ENCODE measurements at places on chromosomes 4 and X.

DNA sequence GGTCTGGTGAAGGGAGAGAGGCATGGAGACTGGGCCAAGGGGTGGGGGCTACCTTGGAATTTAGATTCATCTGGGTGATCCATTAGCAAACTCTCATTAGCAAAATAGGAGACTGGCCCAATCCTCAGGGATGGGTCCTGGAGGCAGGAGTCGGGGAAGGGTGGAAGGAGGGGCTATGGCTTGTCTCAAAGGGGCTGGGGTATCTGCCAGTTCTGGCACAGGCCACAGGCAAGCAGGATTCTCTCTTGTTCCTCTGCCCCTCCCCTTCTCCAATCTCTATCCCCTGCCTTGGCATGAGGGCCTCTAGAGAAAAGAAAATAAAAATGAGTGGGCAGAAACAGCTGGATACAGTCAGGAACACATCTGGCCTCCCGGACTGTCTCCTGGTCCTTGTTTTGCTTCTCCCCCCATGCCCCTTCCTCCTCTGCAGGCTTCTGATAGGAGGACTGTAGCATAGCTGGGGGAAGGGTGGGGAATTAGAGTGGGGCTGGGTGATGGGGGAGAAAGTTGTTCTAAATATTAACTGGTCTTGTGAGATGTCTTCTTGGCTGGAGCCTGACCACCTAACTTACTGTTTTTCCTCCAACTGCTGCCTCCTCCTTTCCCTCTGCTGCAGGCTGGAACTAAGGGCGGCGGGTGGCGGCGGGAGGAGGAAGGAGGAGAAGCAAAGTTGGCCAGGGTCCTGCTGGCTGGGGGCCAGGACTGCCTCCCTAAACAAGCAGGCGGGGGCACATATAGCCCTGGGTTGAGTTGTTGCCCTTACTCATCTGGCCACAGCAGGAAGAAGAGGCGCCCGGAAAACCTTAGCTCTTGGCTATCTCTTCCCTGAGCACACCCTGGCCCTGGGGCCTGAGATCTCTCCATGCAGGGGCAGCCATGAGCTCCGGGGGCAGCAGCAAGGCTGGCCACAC is 53.3 kb upstream of the LAS1L start:
- no peak for DNase-seq

- DNase-seq, result no peak
These were observed 113.2 kb downstream of the MID1 start for GRCh38 chrX:10507181-10507580.

GRCh38 chr4:105474099-105474518 is 247 bp upstream of the PPA2 start:
- DNase-seq, result no peak

- no peak for DNase-seq
These were observed 811.3 kb downstream of the KLHL13 start for GRCh38 chrX:117305168-117305766.

- DNase-seq, result no peak
These were observed 18.7 kb upstream of the CDKL5 start for GRCh38 chrX:18406531-18407266.

GRCh38 chr4:154452798-154453346 is 38.7 kb downstream of the DCHS2 start:
- no peak for DNase-seq

DNA sequence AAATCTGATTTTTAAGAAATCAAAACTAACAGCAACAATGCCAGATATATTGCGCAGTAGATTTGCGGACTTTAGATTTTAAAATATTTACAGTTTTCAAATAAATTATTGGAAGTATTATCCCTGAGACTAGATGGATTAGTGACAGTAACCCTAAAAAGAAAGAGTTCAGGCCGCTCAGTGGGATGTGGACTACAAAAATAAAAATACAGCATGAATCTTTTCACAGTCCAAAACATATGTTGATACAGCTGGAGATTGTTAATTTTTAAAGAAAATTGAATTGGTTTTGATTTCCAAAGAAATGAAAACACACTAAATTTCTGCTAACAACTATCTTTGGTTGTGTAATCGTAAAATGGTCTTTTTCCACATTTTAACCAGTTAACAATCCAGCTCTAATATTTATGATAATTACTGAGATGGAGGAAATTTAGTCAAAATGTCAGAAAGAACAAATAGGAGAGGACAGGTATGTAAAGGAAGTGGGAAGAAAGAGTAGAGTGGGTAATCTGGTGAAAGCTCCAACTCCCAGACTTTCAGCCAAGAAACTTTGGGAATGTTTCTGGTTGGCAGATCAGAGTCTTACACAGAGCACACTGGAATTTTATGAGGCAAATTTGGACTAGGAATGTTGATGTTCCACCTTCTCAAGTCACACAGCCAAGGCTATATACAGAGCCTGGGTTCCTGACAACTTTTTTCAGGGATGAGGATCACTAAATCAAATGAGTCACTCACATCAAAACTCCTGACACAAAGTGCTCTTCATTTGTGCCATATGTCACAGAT is 15.1 kb downstream of the C4orf36 start:
- no peak for DNase-seq

- no peak for DNase-seq
These were observed 32.5 kb upstream of the PAQR3 start for GRCh38 chr4:78971776-78972175.

DNA sequence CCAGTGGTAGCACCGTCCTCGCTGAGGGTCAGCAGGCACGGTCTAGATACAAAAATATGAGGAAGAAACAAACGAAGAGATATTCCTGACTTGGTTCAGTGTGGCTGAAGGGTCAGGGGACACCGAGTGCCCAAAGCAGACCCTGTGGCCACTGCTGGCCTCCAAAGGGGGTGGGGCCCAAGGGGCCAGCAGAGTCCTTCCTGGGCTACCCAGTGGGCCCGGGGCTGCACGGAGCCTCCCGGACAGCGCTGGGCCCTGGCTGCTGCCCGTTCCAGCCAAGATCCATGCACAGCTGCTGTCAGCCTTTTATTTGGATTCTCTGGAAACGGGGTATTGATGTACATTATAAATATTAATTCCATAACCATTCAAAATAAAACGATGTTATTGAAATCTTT is 20.4 kb downstream of the NELFA start:
- DNase-seq, result no peak

DNA sequence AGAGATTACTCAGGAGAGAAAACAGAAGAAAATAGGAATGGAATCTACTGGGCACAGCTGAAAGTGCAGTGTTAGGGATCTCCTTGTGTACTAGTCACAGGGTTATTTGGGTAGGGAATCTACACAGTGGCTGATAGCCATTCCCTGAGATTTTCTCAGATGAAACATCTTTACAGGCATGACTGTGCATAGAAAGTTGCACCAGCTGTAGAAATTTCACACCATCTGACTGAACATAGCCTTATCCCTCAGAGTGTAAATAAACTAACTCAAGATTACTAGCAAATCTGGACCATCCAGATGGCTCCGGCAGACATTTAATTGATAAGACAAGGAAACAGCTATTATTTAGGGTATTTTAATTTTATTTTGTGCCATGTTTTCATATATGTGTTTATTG is 2053.5 kb upstream of the TENM3 start:
- DNase-seq, result no peak

DNA sequence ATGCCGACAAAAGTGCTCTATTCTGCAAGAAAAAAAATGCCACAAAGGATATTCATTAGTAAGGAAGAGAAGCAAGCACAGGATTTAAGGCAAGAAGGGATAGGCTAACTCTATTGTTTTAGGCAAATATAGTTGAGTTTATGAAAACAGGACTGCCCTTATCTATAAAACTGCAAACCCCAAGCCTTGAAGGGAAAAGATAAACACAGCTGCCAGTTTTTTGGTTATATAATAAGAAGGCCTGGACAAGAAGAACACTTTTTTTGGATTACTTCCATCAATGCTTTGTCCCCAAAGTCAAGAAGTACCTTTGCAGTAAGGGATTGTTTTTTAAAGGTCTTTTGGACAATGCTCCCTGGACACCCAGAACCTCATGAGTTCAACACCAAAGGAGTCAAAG is 45.4 kb upstream of the WWC2 start:
- DNase-seq, result no peak

DNA sequence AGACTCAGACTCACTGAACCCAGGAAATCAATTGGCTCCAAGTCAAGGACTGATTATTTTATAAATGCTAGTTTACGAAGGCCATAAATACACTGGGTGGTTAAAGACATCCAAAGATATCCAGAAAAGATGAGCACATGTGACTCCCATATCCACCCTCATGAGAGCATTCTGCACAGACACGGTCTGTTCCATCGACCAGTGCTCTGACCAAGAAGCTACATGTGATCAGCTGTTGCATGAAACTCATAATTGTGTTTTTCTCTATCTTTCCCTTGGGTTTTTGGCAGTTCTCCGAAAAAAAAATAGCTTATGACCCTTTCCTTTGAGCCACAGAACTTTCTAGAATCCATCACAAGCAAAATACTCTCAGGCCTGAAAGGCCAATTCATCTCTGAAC is 2.7 kb upstream of the PIR start:
- DNase-seq, result no peak

DNA sequence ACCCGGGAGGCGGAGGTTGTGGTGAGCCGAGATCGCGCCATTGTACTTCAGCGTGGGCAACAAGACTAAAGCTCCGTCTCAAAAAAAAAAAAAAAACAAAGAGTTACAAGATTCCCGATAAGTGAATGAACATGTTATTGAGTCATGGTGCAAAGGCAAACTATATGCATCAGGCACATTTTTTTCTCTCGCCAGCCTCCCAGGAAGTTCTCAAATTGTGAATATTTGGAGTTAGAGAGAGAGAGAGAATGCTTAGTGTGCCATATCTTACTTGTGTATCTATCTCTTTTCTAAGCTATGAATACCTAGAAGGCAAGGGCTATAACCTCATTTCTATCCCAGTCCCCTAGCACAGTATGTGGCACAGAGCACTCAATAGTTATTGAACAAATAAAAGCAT is 400.8 kb downstream of the RPA4 start:
- no peak for DNase-seq

DNA sequence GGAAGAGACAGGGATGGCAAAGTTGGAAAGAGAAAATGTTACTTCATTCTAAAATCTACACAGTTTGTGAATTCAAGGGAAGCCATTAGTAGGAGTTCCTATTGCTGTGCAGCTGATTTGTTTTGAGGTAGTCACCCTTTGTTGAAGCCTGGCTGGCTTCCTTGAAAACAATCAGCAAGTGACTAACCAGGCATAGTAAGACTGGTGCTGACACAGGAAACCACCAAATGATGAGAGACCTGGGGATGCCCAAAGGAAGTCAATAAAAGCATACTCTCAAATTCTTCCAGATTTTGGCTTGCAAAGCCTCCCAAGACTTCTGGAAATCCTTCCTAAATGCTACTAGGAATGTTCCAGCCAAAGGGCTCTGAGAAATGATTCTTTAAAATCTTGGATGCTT is 23.9 kb upstream of the PRDM8 start:
- no peak for DNase-seq

- no peak for DNase-seq
These were observed 387.5 kb upstream of the PPP1R2C start for GRCh38 chrX:43165343-43165920.

DNA sequence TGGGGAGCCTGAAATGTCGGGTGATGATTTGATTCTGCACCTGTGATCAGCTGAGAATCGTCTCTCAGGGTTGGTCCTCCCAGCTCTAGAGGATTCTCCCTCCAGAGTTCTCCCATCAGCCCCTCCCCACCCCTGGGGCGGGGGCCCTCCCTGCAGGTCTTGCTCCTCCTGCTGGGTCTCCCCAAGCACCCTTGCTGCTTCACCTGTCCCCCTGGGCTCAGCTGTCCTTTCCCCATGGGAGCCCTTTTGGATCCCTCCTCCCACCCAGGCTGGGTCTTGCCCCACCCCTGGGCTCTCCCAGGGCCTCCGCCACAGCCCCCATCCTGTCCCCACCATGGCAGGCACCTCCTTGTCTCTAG is 22.2 kb downstream of the PSAPL1 start:
- no peak for DNase-seq

- DNase-seq, result no peak
These were observed 11.8 kb upstream of the NEIL3 start for GRCh38 chr4:177297785-177298391.

DNA sequence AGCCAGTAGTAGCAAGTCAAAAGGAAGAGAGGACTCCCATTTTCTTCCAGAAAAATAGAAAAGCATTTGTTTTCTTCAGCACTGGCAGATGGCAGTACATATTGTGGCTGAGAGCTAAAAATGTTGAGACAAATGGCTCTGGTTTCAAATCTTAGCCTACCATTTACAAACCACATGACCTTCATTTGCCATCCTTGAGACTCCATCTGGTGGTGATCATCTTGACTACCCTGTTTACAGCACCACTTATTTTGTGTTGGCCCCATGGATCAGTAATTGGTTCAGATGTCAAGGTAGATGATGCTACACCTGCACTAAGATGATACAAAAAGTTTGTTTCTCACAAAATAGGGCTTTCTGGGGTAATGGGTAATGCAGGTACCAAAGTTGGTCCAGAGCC is 951.8 kb upstream of the IGFBP7 start:
- DNase-seq, result no peak

- DNase-seq, result no peak
These were observed 134.3 kb upstream of the PPARGC1A start for GRCh38 chr4:24024157-24024556.

GRCh38 chr4:47913861-47914219 is 543 bp downstream of the NFXL1 start:
- peak; percentile 22 for DNase-seq

GRCh38 chr4:8132947-8133705 is 25.5 kb downstream of the ABLIM2 start:
- DNase-seq, result no peak

- no peak for DNase-seq
These were observed 14.8 kb upstream of the PAQR3 start for GRCh38 chr4:78953769-78954666.

DNA sequence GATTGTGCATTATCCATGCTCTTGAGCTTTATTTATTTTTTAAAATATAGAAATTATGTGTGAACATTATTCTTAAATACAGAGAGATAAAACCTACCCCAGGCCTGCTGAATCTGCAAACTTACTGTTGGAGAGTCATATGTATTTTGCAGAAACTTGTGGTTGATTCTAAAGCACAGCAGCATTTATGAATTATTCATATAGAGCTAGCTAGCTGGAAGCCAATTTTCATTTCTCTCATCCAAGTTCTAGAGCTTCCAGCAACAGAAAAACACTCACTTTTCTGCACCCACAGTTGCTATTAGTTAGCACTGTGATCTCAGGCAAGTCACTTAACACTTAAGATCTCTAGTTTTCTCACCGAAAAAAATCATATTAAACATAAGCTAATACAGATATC is 479.5 kb upstream of the FAM47C start:
- DNase-seq, result no peak

GRCh38 chr4:103842637-103843239 is 123.0 kb upstream of the TACR3 start:
- no peak for DNase-seq

DNA sequence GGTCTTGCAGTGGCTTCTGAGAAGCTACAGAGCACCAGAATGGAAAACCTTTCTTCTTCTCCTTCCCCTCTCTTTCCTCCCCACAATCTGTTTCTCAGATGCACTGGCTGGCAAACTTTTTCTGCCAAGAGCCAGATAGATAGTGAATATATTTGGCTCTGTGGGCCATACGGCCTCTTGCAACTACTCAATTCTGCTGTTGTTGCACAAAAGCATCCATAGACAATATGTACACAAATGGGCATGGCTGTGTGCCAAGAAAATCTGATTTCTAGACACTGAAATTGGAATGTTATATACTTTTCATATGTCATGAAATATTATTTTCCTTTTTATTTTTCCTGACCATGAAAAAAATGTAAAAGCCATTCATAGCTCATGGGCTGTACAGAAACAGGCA is 3.1 kb downstream of the PHEX start:
- no peak for DNase-seq

- DNase-seq, result no peak
These were observed 279.7 kb downstream of the CAMK2D start for GRCh38 chr4:113481820-113482219.

- DNase-seq, result peak; percentile 60
These were observed 593 bp downstream of the SH3RF1 start for GRCh38 chr4:169269916-169270809.

GRCh38 chr4:112185334-112185733 is 40.1 kb downstream of the FAM241A start:
- DNase-seq, result no peak

Data from GM12892 (cell line).